ENCODE measurements at places on chromosomes 3 and 15. TPM values are rescaled to one million over a fixed set of nuclear protein-coding genes. Genes with fewer than 3 reads are reported as not detected.

Gene LMAN1L
- polyA plus RNA-seq: not detected

Gene TEX55
- not detected for polyA plus RNA-seq

Gene KAT2B
- polyA plus RNA-seq: 9.5 TPM

Gene C3orf80
- 0.13 TPM for polyA plus RNA-seq

Gene MUC20
- 53.3 TPM for polyA plus RNA-seq
